Left renal pelvis (tissue), 4 donors: ENCODE measurements at places on chromosomes 16 and 17.

DNA sequence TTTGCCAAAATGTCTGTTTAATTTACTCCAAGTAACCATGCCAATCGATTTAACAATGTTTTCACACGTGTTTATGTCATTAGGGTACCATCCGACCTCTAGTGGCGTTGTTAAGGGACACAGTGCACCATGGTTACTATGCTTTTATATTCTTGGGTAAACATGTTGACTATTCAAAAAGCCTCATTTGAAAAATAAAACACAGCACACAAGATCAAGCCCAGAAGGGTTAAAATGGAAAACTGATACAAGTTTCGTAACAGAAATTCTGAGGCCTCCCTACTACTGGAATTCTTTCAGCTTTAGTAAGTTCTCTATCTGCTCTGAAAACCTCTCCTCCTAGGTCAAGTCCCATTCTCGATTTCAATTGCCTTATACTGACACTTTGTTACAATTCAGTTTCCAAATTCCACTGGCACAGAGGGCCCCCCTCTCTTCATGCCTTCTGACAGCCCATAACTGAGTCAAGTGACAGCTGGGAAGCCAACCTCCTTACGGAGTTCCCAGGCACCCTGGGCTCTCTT lies 2.1 kb downstream of the CFAP20 start:
- DNase-seq: no peak

DNA sequence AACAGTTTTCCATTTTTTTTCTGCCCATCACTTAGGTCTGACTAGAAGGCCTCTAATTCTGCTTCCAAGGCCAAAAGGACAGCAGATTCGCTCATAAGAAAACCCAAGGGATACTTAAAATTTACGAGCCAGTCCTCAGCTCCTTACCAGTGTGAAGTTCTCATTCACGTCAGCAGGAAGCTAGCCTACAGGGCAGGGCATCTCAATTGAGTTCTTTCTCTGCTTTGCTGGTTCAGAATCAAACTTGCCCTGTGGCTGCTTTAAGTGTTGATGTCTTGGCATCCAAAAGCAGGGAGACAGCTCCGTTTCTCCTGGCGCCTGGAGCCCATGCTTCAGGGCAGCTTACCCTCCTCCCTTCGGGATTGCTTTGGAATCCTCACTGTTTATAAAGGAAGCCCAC lies 136.0 kb downstream of the ANKFN1 start:
- no peak for DNase-seq

DNA sequence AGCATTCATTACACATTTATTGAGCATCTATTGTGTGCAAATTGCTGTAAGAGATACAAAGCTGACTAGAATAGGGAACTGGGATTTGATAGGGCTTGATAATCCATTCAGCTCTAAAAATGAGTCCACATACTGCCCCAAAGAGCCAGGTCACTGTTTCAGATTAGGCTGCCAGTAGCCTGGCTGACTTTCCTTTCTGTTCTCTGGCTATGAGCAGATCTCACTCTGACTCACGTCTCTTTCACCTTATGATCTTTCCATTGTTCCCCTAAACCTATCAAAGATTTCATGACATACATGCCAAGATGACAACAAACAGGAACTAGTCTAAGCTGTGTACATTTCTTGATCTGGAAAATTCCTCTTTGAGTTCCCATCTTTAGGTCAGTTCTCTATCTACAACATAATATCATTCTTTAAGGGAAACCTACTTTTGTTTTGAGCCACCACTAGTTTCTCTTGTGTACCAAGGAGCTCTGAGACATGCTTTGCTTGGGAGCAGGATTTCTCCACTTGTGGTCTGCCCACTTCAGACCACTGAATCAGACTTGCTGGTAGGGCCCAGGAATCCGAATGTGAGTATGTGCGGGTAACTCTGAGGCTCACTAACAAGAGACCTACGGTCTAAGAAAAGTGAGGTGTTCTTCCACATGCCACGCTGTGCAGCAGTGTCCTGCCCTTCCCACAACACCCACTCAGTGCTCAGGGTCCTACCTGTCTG lies 40.9 kb upstream of the ICAM2 start:
- DNase-seq: no peak

DNA sequence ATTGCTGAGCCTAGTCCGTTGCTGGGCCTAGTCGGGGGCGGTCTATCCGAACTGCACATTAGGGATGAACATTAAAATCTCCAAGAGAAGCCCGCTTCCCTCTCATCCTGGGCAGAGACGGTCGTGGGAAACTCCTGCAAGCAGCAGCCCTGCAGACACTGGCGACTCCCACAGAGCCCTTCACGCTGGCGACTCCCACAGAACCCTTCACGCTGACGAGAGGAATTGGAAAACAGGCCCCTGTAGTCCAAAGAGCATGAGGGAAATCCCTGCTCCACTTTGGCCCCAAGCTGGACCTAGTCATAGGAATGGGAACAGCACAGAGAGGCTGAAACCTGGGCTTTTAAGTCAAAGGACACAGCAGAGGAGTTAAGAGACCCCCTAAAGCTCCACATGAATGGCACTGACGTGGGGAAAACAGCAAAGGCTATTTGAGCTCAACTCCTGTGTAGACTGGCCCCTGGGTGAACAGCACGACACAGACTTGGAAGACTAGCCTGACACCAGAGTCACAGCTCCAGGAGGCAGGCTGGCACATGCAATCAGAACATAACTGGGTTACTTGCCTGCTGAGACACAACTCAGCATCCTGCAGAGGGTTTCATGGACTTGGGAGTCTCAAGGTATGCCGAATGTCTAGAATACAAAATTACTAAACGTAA lies 42.2 kb downstream of the WDR45B start:
- DNase-seq: no peak

DNA sequence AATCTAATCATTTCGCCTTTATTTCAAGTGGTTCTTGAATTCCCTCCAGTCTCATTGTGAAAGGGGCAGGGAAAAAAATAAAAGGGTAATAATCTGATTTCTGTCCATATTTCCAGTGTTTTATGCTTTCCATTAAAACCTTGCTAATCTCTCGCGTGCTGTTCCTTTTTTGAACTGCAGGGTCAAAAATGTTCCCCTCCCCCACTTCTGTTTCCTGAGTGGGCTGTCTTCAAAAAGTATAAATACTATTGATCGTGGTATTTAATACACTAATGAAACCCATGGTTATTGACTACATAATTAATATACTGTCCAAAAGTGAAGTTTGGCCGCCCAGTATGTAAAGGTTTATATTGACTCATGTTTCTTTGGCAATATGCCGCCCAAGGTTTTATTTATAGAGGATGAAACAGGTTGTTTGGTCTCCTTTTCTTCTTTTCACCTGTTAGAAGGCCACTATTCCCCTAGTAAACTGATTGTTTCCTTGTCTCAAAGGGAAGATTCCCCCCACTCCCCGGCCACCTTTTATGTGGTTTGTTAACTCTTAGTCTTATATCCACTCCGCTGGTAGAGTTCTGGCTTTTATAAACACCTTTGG lies 69.7 kb downstream of the RPA1 start:
- DNase-seq: no peak
